Activated CD4-positive, alpha-beta T cell treated with anti-CD3 and anti-CD28 coated beads for 36 hours (primary cell): ENCODE measurements at places on chromosomes 3 and 15.

DNA sequence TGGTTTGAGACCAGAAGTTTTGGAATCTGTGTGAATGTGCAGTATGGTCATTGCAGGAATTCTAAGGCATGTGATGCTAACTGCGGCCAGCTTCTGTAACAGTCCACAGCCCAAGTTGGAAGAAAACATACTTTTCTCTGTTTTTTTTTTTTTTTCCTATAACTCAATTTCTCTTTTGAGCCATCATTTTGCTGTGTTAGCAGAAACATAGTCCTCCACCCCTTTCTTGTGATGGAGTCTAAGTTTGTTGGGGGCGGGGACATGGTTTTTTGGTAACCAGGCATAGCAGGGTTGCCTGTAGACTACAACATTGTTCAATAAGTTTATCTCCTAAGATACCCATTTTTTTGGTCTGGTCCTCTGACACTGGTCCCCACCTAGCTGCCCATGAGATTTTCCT, 223.2 kb upstream of the ONECUT1 start:
- no peak for DNase-seq

GRCh38 chr15:70672081-70672480, 91.3 kb downstream of the UACA start:
- no peak for DNase-seq

DNA sequence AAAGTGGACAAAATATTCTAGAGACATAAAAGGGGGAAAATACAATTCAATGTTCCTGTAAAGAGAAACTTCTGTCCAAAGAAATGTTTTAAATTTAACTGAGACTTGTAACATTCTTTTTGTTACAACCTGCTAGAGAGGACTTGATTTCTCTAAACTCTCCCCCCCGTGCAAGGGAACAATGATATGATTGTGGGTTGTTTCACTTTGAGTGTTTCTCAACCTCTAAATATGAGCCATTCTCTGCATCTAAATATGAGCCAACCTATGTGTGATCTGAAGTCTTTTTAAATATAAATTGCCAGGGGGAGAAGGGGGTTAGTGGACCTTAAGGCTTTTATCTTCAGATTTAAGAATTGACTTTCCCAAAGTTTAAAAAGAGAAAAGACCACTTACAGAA, 14.6 kb downstream of the ZNF860 start:
- DNase-seq, result peak; percentile 16

DNA sequence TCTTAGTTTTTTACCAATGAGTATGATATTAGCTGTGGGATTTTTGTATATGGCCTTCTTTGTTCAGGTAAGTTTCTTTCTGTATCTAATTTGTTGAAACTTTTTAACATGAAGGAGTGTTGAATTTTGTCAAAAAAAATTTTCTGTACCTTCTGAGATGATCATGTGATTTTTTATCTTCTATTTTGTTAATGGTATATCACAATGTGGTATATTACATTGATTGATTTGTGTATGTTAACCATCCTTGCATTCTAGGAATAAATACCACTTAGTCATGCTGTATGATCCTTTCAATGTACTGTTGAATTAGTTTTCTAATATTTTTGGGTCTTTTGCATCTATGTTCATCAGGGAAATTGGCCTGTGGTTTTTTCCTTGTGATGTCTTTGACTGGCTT, 92.5 kb upstream of the MNS1 start:
- DNase-seq, result no peak

DNA sequence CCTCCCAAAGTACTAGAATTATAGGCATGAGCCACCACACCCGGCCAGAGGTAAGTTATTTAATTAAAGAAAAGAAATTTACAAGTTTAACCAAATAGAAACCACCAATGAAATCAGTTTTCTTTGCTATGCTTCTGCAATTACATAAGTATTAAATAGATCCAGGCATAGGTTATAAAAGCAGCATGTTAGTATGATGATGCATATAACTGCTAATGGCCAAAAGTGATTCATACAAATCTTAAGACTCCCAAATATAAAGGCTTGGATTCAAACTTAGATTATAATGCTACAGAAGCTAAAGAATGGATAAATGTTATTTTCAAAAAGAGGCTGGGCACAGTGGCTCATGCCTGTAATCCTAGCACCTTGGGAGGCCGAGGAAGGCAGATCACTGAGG, 32.8 kb upstream of the HDC start:
- DNase-seq, result no peak

GRCh38 chr15:33547876-33548275, 237.1 kb downstream of the RYR3 start:
- DNase-seq, result peak; percentile 32

GRCh38 chr15:85542895-85543331, 162.5 kb downstream of the AKAP13 start:
- peak; percentile 46 for DNase-seq

GRCh38 chr15:73686781-73687256, 2.6 kb downstream of the CD276 start:
- no peak for DNase-seq

GRCh38 chr3:7646851-7647250, 785.9 kb downstream of the GRM7 start:
- DNase-seq, result no peak

DNA sequence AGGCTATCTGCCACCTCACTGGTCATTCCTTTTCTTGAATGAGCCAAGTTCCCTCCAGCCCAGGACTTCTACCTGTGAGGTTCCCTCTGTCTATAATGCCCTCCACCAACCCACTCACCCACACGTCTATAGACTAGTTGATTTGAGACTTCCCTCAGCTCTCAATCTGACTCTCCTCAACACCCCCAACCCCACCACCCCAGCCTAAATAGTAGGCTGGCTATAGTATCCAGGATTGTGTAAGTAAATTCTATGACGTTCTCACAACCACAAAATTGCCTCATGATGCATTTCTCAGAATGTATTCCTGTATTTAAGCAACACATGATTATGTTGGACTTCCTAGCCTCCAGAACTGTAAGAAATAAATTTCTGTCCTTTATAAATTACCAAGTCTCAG, 2.2 kb downstream of the PLSCR1 start:
- DNase-seq, result peak; percentile 30

DNA sequence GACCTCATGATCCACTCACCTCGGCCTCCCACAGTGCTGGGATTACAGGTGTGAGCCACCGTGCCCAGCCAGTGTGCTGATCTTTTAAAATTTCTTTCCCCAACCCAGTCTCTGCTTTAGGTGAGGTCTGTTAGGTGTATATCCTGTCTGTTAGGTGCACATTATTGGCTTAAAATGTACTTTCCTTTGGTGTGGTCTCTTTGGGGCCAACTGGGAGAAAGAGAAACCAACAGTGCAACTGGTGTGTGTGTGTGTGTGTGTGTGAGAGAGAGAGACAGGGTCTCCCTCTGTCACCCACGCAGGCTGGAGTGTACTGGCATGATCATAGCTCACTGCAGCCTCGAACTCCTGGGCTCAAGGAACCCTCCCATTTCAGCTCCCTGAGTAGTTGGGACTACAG, 50.3 kb upstream of the GNB5 start:
- DNase-seq, result no peak

DNA sequence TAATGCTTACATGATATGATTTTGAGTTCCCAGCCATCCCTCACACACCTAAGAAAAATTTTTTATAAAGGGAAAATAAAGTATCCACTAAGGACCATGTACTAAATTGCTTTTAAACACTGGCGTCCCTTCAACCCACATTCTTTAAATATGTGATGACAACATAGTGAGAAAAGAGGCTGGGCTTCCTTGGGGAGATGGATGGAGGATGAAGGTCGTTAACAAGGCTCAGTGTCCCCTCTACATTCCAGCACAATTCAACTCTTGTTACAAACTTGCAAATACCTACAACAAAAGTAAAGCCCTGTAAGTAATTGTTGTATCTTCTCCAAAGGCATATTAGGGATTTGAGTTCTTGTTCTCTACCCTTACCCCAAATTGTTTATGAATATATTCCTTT, 87.2 kb upstream of the SLC4A7 start:
- DNase-seq, result no peak

GRCh38 chr3:126523745-126524428, at the start of gene CHST13:
Gene CHST13 (plus strand): TSS chr3:126524155. CDS start chr3:126524333, 178 bp downstream.
- peak; percentile 32 for DNase-seq

DNA sequence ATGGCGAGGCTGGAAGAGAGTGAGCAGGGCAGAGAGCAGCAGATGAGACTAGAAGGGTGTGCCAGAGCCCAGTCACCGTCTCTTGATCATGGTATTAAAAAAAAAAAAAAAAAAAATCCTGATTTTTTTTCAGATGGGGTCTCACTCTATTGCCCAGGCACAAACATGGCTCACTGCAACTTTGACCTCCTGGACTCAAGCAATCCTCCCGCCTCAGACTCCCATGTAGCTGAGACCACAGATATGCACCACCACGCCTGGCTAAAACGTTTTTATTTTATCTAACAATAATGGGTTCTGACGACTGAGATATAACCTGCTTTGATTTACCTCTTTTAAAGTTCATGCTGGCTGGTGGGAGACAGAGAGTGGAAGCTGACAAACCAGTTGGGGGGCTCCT, 4.0 kb downstream of the GNB4 start:
- no peak for DNase-seq

- DNase-seq, result no peak
Observed at GRCh38 chr3:48633743-48634142, 1.5 kb downstream of the SLC26A6 start.

DNA sequence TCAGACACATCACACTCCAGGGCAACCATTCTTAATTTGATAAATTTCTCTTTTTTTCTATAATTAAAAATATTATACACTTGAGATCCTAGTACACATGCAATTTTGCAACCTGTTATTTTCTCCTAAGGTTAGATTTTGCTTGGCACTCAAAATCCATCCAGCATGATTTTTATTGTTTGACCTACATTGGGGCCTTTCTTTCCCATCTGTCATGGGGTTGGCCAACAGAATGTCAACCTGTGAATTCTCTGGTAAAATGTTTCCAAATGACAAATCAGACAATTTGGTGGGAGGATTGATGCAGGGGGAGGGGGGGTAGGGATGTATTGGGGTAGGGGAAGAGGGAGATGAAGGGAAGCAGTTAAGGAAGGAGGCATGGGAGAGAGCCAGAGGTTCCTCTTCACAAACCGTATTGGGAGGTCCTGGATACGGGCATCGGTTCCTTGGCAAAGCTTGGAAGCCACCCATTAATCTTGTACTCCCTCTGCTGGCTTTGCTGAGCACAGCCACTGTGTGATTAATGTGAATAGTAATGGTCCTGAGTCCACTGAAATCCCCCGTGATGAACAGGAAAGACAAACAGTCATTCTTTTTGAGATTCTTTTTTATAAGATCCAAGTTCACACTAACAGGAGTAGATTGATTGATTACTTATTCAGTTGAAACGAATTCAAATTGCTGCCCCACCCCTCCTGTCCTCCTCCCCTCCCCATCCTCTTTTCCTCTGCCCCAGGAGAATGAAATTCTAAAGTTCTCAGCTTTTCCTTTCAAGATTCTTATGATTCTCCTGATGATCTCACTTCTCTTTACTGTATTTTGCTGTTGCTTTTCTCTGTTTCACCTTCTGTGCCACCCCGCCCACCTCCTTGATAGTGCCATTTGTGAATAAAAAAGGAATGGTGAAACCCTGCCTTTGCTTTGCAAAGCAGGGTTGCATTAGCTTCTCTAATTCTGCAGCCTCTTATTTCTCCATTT, 82.2 kb upstream of the SLC25A26 start:
- peak; percentile 47 for DNase-seq

DNA sequence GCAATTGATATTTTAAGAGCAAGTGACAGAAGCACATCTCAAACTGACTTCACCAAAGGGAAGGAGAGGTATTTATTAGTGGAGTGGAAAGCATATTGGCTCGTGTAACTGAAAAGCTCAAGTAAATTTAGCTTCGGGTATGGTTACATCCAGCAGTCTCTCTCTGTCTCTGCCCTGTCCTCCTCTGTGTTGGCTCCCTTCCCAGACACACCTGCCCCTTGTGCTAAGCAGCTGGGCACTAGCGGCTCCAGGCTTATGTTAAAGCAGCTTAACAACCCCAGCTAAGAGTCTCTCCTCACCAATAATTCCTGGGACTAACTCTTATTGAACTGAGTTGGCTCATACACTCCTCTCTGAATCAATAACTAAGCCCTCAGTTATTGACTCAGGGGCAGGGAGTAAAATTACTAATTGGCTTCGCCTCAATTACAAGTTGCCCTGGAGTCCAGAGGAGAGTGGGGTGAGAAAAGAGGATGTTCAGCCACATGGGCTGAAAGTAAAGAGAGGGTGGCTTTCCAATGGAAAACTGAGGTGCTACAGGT, 12.8 kb upstream of the SH3BP5 start:
- DNase-seq, result no peak

DNA sequence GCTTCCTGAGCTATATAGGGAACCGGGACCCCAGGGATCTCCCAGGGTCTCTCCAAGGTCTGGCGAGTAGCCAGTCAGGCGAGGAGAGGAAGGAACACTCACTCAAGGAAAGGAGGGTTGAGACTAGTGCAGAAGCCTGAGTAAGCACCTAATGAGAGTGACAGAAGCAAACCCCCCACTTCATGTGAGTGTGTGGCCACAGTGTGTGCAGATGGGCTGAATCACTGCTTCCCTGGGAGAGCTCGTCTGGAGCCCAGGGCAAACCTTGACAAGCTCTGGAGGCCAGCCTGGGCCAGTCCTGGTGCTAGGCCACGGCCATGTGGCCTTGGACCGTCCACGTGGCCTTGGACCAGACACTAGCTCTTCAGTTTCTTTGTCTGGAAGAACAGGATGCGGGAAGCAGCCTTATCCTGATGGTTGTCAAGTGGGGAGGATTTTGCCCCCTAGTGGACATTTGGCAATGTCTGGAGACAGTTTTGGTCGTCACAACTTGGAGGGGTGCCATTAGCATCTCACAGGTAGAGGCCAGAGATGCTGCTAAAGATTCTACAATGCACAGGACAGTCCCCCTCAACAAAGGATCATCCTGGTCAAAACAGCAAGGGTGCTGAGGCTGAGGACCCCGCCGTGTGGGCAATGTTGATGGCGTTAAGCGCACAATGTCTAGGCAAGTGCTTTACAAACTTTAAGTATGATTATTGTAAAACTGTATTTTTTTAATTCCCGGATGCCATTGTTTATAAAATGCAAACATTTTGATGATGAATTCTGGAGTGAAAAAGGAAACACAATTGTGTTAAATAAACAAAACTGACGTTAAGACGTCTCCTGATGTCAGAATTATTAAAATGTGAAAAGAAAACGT, 34.8 kb upstream of the CTSH start:
- peak; percentile 58 for DNase-seq

- peak; percentile 83 for DNase-seq
Observed at GRCh38 chr15:41940441-41940857, 31.9 kb downstream of the EHD4 start.

GRCh38 chr15:31477301-31477700, 150.7 kb downstream of the KLF13 start:
- no peak for DNase-seq

- DNase-seq, result no peak
Observed at GRCh38 chr3:149618151-149619123, 39.4 kb downstream of the WWTR1 start.

DNA sequence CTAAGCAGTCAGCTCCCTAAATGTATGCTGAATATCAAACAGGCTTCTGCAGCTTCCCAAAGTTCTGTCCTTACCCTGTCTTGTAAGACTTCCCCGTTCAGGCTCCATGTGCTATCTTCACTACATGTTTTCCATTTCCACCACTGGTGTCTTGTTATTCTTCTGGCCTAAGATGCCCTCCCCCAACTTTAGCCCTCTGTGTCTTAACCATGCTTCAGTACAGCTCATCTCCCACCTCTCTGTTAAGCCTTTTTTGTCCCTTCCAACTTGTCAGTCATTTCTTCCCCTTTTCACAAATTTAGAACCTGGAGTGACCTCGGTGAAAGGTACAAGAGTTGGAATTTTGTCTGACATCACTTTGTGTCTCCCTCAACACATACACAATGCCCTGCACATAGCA, 151.7 kb upstream of the TBL1XR1 start:
- DNase-seq, result no peak
